H1 (cell line): ENCODE measurements at places on chromosomes 12 and 14. TPM values are rescaled to one million over a fixed set of nuclear protein-coding genes. Genes with fewer than 3 reads are reported as not detected.

DNA sequence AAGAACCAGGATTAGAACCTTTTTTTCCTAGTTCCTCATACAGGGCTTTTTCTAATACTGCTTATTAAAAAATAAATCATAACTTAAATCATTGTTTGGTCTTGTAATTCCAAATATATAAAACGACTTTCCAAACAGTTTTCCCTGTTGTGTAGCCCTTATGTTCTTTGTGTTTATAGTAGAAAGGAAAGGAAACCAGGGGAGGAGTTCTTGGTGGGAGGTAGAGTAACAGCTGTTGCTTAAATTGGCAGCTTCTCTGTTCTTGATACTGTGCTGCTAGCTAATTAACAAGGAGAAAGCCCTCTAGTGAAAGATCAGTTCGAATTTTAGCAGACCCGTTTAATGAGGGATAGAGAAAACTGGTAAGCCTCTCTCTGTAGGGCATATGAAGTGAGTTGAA lies 15.0 kb downstream of the SRP54 start:
- no peak for DNase-seq

- no peak for DNase-seq
Observed at GRCh38 chr12:2801044-2801783, 6.4 kb downstream of the FKBP4 start.

- no peak for DNase-seq
Observed at GRCh38 chr14:37150414-37150813, 22.0 kb downstream of the SLC25A21 start.

GRCh38 chr12:10634427-10634826 lies 21.0 kb upstream of the MAGOHB start:
- no peak for DNase-seq

Gene POTEG
- polyA plus RNA-seq: not detected in 2 replicates
